ENCODE measurements at places on chromosomes 16 and 17.

DNA sequence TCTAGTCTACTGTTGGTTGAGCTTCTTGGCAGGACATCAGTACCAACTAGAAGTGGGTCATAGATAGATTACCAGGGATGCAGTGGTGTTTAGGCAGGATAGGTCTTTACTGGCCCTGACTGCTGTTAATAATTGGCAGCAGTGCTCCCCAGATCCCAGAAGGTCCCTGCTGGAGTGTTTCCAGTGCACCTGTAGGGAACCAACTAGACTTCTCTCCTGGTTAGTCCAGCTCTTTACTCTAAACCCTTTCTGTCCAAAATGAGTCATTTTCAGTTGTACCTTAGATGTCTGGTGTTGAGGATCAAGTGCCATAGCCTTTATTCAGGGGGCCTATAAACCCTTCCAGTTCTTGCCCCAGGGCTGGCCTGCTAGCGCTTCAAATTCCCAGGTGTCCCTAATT is 8.7 kb downstream of the POLR2C start:
- no peak for DNase-seq

GRCh38 chr17:75447951-75448856 is 8.2 kb upstream of the TMEM94 start:
- no peak for DNase-seq

- DNase-seq, result no peak
These were observed 25.5 kb upstream of the SNN start for GRCh38 chr16:11642765-11643116.

- DNase-seq, result no peak
These were observed 16.8 kb upstream of the TRPV2 start for GRCh38 chr17:16398270-16399267.

- peak; percentile 81 for DNase-seq
These were observed 13.7 kb downstream of the KRABD2 start for GRCh38 chr17:8362651-8363332.
